ENCODE measurements at places on chromosomes 11 and 22.

DNA sequence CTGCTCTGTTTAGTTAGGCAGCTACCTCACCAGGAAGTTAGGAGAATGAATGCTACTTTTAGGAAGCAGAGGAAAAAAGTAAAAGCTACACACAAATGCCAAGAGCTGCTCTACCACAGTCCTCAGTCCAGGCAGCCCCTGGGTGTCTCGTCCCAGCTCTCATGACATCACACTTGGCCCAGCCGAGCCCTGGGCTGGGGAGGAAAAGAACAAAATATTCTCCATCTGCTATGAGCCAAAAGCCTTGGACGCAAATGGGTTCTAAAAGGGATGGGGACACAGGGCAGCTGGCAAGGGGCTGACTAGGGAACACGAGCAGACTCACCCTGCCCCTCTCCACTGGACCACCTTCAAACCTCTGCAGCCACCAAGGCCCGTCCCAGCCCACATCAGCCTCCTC lies 26.1 kb downstream of the TMEM184B start:
- DNase-seq = no peak

DNA sequence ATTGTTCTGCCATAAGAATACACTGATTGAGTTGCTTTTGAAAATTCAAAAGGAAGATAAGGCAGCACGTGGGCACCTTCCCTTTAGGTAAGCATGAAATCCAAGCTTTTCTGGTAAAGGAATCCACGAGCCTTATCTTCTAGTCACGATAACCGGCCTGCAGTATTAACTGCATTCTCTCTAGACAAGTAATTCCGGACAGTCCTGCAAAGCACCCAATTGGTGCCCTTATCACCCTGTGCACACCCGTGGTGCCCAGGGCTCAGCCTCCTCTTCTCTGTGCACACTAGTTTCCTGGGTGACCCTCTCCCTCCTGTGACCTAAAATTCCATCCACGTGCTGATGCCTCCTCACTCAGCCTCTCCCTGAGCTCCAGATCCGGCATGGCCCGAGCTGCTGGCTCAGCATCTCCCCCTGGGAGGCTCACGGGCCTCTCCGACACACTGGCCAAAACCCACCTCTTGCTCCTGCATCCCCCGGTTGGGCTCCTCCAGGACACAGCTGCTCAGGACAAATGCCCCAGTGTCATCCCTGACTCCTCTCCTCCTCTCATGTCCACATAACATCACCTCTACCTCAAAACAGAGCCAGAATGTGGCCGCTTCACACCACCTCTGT lies 63.7 kb downstream of the PACSIN2 start:
- DNase-seq = no peak

- no peak for DNase-seq
Measured at GRCh38 chr22:39182478-39183030, 30.1 kb upstream of the CBX7 start.

- DNase-seq = peak; percentile 34
Measured at GRCh38 chr22:26360169-26360885, 68.7 kb upstream of the ASPHD2 start.

DNA sequence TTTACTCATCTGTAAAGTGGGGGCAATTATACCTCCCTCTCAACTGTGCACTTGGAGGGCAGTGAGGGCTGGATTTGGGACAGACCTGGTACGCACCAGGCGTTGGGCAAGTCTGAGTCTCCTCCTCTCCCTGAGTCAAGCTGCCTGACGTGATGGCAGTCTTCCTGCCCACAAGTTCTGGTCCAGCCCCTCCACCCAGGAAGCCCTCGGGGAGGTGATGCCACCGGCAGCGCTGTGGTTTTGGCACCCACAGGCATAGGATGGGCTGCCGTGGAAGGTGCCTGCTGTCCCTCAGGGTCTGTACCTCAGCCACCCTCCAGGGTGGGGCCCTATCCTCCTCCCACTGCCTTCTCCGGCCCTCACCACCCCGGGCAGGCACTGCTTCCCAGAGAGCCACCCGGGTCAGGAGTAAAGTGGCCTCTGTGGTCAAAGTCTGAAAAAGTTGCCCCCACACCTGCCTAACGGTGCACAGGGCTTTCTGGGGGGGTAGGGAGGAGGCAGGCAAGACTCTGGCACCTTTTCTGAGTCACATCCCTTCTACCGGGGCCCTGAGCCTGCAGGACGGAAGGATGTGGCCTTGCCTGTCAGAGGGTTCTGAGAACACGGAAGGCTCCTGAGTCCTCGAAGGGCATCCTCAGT lies 6.5 kb upstream of the APOBEC3H start:
- peak; percentile 44 for DNase-seq

GRCh38 chr11:17601256-17601671 lies 54.2 kb downstream of the OTOG start:
- DNase-seq = no peak

DNA sequence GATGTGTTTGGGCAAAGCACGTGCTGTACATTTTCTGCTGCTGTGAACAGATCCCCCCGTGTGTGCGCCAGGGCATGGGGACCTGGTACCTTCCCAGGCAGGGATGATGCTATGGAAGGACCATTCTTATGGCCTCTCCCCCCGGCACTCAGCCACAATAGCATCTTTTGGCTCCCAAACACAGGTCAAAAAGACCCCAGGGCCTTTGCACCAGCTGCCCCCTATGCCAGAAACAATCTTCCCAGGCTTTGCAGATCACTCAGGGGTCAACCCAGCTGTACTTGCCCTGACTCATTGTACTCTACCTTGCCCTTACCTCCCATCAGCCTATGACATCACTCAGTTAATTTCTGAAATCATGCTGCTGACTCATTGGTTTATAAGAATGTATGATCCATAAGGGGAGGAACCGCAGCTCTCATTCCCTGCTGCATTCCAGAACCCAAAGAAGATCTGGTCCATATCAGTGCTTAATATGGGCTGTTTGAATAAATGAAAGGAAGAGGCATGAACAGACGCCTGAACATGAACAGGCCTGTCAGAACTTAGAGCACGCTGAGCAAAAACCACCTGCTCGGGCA lies 100.7 kb downstream of the CELSR1 start:
- DNase-seq = no peak

- DNase-seq = no peak
Measured at GRCh38 chr11:36400766-36401455, 104.8 kb downstream of the PRR5L start.

- no peak for DNase-seq
Measured at GRCh38 chr11:58939277-58939676, at the start of gene GLYATL1. GLYATL1 (plus strand) TSS chr11:58939488; CDS start chr11:58947088, 7,600 bp downstream.

- DNase-seq = no peak
Measured at GRCh38 chr11:103596315-103596714, 440.1 kb upstream of the DDI1 start.

DNA sequence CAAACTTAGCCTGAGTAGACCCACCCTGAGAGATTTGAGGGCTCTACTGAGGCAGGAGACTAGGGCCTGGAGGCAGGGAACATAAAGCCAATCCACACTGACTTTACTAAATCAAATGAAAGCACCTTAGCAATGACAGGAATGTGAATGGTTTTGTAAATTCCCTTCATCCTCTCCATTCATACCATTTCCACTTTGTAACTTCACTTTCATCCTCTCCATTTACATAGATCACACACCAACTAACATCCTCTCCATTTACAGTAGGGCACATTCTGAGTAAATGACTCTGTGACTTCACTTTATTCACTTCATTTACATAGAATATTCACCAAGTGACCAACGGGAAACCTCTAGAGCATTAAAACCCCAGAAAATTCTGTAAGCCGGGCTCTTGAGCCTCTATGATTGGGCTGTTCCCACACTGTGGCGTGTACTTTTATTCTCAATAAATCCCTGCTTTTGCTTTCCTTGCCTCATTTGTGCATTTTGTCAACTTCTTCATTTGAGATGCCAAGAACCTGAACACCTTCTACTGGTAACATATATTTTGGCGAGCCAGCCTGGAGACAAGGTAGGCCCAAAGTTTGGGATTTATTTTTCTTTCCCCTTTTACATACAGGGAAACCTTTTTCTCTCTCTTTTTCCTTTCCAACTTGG lies 82.9 kb downstream of the PIWIL4 start:
- DNase-seq = no peak

- no peak for DNase-seq
Measured at GRCh38 chr11:121058941-121059340, 35.0 kb downstream of the TBCEL start.

DNA sequence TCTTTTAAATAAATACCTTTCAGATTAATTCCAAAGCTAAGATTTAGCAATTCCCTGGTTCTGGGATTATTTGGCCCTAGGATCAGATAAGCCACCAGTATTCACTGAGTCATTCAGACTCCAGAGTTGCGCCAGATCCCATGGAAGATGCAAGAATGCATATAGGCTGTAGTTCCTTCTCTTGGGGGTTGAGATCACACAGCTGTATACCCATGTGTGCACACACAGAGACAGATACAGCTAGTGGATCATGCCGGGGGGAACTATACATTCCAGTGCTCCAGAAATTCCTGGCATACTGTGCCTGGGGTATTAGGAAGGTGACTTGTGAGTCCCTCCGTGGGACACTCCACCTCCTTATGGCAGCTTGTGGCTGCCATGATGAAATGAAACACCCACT lies 75.4 kb downstream of the ZBTB16 start:
- no peak for DNase-seq

- no peak for DNase-seq
Measured at GRCh38 chr11:33280411-33280810, 23.2 kb downstream of the HIPK3 start.

DNA sequence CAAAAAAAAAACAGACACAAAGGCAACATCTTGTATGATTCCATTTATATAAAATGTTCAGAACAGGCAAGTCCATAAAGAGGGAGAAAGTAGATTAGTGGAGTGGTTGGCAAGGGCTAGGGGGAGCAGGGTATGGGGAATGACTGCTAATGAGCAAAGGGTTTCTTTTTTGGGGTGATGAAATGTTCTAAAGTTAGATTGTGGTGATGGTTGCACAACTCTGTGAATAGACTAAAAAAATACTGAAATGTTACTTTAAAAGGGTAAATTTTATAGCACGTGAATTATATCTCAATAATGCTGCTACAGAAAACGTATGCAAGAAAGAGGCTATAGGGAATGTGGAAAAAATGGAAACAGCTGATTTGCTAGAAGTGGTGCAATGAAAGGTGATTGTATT lies 155.1 kb downstream of the TENM4 start:
- DNase-seq = no peak

GRCh38 chr11:2316169-2316962 lies 14.6 kb downstream of the TSPAN32 start:
- no peak for DNase-seq

GRCh38 chr22:42310291-42311015 lies 40.0 kb upstream of the TCF20 start:
- DNase-seq = no peak

DNA sequence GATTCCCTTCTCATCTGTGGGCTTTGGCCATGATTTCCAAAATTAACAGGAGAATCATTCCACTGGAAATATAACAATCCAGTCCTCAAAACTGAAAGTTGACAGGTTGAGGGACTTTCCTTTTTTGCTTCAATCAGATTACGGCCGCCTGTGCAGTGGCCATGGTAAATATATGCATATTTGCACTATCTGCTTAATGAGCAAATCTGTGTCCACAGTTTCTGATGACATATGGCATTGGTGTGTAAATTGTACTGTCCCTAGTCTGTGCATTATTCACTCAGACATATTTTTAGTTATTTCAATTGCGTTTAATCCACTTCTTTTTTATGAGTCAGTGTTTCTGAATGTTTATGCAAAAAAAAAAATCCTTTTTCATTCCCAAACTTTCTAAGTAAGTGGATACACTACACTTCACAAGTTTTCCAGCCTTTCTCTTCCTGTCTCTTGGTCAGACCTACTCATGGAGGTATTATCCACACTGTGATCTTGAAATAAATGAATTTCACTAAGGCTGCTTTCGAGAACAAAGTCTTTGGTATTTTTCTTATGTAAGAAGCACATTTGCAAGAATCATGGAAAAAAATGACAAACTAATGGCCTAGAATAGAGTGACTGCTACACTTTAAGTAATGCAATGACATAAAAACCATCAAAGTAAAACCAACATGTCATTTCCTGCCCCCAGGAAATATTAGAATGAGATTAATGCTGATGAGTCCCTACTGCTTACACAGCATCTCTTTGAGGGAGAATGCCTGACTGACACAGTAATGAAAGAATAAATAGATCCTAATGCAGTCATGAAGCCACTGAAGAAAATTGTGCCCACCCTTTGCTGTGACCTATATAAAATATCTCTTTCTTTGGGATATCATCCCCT lies 76.4 kb upstream of the MTNR1B start:
- DNase-seq = no peak

- DNase-seq = no peak
Measured at GRCh38 chr11:62169935-62170334, 20.1 kb upstream of the SCGB1D1 start.
